Activated CD4-positive, CD25-positive, alpha-beta regulatory T cell (primary cell): ENCODE measurements at places on chromosomes 11 and 22.

DNA sequence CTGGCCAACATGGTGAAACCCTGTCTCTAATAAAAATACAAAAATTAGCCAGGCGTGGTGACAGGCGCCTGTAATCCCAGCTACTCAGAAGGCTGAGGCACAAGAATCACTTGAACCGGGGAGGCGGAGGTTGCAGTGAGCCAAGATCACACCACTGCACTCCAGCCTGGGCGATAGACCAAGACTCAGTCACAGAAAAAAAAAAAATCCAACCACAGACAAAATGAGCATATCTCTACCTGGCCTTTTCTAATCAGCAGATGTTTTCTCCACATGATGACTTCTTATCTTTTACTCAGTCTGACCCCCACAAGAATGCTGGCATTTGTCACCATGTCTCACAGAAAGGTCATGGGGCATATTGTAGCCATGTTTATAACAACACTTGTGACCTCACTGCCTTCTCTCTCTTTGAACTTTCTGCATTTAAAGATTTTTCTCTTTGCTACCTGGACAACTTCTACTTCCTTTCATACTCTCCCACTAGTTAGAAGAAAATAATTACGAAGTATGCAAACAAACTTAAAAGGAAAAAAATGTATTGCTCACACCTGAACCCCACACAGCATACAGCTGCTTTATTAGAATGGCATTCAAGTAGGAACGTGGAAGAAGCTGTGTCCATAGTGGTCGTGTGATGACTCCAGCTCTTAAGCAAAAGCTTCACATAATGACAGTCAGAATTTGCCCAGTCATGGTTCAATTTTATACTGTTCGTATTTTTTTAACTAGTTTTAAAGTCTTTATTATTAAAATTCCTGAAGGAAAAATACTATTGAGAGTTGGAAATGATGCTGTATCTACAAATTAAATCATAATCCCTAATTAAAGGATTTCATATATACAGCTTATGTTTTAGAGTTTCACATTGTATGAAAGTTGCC lies 65.4 kb downstream of the ZC3H12C start:
- no peak for DNase-seq

GRCh38 chr11:8384199-8384821 lies 120.6 kb upstream of the LMO1 start:
- no peak for DNase-seq

GRCh38 chr11:125320347-125321076 lies 156.0 kb downstream of the PKNOX2 start:
- no peak for DNase-seq

DNA sequence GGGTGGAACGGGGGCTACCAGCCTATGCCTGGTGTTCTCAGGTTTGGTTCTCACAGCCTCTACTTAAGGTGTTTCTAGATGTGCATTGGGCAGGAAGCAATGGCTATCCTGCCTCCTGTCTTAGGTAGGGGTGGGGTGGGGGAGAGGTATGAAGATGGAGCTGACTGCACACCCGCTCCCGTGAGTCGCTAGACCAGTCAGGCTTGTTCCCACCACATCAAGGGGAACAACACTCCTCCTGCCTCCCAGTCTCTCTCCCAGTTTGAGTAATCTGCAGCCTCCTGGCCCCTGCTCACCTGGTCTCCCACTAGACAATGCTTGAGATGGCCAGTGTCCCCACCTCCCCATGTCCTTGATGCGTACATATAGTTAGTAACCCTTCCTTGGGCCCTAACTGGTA lies 79.3 kb upstream of the TENM4 start:
- no peak for DNase-seq

DNA sequence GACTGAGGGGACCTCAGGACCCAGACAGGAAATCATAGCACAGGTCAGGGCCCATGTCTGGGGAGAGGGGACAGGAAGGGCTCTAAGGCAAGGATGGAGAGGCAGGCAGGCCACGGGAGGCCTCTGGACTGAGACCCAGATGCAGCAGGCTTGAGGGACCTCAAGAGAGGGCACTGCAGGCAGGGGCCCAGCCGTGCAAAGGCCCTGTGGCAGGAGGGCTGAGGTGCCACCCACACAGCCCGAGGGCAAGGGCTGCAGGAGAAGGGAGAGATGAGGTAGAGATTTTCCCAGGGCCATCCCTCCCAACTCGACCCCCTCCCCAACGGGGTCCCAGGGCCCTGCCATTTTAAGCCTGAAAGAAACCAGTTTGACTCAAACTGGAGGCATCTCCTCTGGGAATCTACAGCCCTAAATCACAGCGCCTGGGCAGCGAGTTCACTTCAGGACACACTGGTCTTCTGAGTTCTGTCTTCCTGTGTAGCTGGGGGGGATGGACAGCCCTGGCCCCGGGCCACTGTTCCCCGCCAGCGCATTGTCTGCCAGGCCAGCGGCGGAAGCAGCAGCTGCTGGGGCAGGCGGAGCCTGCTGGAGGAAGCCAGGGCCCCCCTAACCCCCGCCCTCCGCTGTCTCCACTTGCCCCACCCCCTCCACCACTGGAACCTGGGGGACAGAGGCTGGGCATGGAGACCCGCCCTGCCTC lies 20.3 kb upstream of the WNT7B start:
- DNase-seq, result no peak

GRCh38 chr11:90775567-90776165 lies 552.8 kb upstream of the CHORDC1 start:
- no peak for DNase-seq

DNA sequence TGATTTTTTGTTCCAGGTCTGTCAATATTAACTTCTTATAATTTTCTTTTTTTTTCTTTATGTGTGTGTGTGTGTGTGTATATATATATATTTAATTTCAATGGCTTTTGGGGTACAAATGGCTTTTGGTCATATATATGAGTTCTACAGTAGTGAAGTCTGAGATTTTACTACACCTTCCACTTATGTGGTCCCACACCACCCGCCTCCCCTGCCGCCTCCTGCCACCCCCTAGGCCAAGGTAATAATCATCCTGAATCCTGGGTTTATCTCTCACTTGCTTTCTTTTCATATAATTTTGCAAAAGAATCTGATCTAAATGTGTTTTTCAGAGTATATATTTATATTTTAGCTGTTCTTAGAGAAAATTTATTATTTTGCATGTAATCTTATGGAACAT lies 11.1 kb downstream of the NEAT1 start:
- no peak for DNase-seq

DNA sequence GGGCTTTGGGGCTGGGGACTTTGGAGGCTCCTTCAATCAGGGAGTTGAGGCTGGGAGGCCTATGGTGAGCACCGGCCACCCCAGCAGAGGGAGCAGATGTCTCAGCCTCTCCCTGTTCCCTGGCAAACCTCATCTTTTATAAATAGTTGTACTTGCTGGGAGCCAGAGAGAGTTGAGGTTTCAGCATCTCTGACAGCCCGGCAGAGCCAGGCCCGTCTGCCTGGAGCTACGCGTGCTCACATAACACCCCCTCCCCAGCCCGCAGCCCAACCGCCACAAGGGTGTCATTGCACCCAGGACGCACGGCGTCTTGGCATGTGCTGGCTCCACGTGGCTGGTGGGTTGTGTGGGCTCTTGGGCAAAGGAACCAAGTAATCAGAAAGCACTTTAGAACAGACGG lies 127.1 kb downstream of the CHST1 start:
- no peak for DNase-seq

GRCh38 chr11:111602865-111603610 lies 789 bp downstream of the SIK2 start:
- DNase-seq, result no peak

DNA sequence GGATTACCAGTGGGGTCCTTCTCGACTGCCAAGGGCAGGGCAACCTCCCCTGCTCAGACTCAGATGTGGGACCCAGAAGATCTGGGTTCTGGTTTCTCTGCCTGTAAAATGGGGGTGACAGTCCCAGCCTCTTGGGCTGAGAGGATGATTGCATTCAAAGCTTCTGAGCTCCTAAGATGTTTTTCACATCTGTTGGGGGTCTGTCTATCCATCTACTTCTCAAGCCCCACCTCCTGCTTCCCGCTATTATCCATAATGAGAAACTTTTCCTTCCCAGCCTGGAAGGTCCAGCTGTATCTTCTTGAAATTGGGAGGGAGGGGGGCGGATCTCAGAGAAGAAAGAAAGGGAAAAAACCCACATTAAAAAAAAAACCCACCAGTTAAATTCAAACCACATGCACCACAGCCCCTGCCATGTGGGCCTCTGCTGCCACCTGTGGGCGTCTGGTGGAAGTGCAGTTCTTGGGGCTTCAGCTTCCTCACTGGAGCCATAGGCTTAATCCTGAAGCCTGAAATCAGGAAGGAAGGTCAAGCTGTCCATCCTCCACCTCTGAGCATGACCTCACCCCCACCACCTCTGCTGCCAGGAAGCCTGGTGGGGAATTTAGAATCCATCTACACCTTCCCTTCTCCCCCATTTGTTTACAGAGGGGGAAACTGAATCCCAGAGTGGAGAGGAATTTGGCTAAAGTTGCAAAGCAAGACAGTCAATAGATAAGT lies 27.3 kb downstream of the ARHGEF17 start:
- DNase-seq, result peak; percentile 80

GRCh38 chr11:8225589-8226036 lies 38.1 kb downstream of the LMO1 start:
- no peak for DNase-seq
